RWPE1 (cell line): ENCODE measurements at places on chromosomes 13 and 19.

- DNase-seq, result no peak
Measured at GRCh38 chr19:42250183-42250665, 4.7 kb downstream of the ERF start.

DNA sequence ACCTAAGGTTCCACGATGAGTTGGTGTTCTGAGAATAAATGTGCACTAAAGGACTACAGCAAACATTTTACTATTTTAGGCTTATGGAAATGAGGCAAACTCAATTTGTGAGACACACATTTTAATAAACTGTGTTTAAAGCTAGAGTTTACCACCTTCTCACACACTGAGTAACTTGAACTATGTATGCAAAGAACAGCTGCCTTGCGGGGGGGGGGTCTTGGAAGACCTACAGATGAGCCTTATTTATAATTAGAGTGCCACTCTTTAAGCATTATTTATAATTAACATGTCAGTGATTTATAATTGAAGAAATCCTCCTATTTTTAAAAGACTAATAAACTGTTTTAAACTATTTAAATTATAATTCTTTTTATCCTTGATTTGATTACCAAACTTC is 300.4 kb downstream of the DLEU7 start:
- no peak for DNase-seq

DNA sequence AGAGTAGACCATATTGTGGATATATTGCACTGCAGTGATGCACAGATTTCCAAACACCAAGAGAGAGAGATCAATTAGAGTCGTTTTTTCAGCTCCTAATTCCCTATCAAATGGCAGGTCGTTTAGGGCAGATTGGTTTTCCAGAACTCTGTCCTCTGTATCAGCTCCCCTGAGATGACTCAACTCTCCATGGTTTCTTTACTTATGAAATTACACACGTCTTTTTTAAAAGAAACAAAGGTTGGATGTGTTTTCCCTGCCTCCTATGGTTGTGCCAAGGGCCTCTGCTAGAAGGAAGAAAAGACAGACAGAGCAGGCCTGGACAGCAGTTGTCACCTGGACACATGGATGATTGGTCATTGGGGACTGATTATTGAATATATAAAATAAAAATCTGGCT is 478.1 kb upstream of the NBEA start:
- no peak for DNase-seq

DNA sequence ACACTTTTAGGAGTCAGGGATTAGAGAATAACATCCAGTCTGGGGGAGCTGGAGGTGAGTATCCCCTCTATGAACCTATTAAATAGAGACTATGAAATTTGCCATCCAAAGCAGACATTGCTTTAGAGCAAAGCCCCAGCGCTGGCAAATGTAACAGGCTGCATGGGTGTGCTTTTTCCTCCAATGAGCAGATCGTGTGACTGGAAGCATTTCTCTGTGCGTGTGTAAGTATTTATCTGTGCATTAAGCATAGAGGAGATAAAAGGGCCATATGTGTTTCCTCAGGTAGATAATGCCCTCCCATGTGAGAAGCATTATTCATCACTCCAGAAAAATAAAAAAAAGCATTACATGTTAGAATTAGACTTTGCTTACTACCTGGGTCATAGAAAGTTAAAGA is 924 bp downstream of the TNFSF13B start:
- no peak for DNase-seq

GRCh38 chr13:21884965-21885567 is 214.2 kb downstream of the FGF9 start:
- no peak for DNase-seq

- DNase-seq, result peak; percentile 40
Measured at GRCh38 chr13:64928696-64929499, 2301.2 kb downstream of the PCDH9 start.

DNA sequence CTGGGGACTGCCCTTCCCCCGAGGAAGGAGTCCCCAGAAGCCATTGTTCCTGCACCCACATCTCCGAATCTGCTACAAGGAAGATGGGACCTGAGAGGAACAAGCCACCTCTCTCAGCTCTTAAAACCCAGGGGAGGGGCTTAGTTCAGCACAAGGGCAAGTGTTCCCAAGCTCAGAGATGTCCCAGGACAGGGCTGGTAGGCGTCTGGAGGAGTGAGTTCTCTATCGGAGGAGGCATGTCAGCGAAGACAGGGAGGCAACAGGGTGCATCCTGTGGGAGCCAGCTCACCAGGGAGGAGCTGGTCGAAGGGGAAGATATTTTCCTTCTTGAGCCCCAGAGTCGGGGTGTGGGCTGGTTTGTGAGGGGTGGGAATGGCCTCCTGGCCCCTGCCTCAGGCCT is 54.8 kb downstream of the CELF5 start:
- DNase-seq, result no peak

DNA sequence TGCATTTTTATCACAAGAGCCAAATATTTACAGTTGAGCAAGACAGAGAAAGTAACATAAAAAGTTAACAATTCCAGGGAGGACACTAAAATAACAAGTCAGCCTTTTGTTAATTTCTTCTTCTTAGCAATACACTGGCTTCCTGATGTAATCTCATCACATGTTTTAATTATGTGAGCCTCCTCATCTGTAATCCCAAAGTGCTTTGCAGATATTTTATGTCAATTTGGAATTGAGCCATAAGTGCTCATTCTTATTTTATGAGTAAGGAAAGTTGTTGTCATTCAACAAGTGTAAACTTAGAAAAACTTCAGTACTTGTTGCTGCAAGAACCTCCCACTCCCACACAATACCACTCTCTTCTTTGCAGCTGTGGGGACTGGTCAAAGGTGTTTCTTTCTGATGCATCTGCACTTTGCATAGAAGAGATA is 223.6 kb downstream of the GPC6 start:
- no peak for DNase-seq
